ENCODE measurements at places on chromosomes 7 and 10.

GRCh38 chr10:118967160-118967559 lies 62.4 kb upstream of the NANOS1 start:
- DNase-seq: no peak

DNA sequence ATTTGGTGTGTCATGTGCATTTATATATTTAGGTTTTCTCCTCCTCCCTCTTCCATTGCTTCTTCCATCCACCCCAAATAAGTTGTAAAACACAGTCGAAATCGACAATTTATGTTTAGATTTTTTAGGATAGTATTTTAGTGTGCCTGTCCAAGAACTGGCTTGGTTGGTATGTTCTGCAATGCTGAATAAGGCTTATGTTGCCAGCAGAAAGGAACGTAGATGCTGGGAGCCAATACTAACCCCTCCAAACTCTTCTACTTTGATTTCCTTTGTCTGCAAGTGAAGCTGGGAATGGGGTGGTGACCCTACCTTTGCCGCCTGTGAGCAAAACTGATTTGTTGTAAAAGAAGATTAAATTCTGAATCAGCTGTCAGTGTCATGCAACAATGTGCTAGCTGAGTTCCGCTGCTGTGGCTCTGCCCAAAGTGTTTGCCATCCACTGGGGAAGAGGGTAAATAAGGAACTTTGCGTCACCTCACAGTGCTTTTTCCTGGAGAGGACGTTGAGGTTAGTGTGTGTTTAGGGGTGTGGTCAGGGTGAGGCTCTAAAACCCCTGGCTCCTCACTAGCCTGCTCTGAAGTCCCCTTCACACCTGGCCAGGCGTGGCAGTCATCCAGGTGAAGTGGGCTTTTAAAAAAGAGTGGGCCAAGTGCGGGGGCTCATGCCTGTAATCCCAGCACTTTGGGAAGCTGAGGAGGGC lies 44.4 kb downstream of the TACC2 start:
- DNase-seq: no peak

GRCh38 chr10:89942217-89942616 lies 240.8 kb downstream of the KIF20B start:
- DNase-seq: no peak

DNA sequence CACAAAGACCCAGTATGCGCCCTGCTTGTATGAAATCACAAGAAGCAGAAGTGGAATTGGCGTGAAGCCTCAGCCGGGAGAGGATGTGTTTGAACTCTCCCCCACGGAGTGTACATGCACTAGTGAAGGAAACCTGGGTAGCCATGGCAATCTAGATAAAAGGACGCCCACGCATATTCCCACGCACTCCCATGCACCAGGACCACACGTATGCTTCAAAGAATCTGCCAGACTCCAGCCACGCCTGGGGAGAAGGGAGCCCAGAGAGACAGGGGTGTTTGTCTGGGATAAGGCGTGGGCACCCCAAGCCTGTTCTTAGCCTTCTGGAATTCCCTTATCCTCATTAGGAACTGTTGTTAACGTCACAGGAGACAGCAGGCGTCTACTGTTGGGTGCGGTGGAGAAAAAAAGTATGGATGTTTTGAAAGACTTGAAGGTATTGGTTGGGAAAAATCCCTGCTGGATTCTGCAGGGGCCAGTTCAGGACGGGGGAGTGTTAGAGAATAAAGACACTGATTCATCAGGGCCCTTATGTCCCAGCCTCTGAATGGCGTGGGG lies 28.9 kb upstream of the ECHDC3 start:
- DNase-seq: peak; percentile 47

DNA sequence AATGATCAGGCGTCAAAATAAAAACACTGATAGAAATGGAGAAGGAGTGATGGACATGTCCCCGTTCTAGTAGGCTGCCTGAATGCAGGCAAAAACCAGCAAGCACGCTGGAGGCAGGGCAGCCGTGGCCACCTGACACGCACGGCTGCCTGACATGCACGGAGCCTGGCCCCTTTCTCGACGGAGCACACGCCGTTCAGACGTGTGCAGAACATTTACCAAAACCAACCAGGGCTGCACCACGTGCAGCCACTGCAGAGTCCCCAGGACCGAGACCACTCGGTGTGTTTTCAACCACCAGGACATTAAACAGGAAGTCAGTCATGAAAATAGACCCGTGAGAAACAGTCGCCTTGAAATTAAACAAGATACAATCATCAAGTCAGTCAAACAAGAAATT lies 61.9 kb upstream of the NKX6-2 start:
- peak; percentile 35 for DNase-seq

DNA sequence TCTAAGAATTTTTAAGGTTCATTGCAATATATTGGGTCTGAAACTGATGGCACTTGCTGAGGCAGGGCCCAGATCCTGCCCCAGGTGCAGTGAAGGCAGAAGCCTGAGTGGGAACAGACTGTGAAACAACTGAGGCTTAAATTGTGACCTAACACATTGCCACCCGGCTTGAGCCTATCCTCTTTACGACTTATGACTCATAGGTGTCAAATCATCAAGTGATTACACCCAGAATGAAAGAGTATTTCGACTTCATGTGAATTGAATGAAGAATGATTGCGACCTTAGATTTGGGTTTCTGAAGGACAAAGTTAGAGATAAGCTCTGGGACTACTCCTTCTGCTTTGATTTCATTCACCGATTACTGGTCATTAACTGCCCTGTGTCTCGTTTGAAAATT lies 200.9 kb downstream of the CREB5 start:
- DNase-seq: no peak

- no peak for DNase-seq
Measured at GRCh38 chr10:82982110-82982608, 1107.2 kb downstream of the NRG3 start.

DNA sequence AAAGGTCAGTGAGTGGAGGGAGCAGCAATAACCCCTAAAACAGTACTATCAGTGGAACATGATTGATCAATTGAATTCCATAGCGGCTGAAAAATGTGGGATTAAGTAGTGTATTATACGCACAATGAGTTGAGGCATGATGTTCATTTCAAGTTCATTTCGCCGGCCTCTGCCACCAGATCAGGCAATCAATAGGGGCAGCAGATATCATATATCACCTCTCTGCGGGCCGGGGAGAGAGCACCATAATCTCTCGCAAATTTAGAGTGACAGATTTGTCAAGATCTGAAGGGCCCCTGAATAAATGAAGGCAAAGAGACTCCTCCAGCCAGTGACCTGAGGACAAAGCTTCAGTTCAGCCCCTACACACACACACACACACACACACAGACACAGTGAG lies 58.5 kb downstream of the PAX2 start:
- DNase-seq: no peak

DNA sequence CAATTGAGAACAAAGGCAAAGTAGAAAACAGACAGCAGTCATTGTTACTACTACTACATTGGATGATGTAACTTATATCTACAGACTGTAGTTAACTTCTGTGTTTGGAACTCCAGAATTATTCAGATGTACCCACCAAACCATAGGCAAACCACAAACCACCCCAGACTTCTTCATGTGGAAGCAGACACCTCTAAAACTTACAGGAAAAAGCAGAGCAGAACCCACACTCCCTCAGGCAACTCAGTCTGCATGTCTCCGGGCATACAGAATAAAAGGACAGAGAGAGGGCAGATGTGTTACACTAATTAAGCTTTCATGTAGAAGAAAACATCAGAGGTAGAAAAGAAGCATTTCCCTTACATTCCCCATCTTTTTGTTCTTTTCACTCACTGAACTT lies 9.0 kb downstream of the LSM5 start:
- peak; percentile 29 for DNase-seq

DNA sequence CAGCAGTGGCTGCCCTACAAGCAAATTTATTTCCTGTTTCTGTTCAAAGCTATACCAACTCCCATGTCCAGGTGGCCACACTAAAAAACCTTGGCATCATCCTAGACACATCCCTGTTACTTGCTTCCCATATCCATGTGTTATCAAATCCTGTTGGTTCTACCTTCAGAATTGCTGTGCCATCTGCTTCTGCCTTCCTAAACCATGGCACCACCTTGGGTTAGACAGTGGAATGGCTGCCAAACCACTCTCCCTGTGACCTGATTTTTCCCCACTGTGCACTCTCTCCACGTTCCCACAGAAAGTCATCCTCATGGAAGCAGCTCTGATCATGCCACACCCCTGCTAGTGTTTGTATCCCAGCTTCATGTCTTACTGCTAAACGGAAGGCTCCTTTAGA lies 697.6 kb upstream of the GALNT17 start:
- no peak for DNase-seq

GRCh38 chr7:66204822-66205740 lies at the start of gene TPST1:
Gene TPST1, plus strand, starts transcription at chr7:66205334. Its CDS starts 35,092 bp downstream, at chr7:66240426.
- peak; percentile 53 for DNase-seq

DNA sequence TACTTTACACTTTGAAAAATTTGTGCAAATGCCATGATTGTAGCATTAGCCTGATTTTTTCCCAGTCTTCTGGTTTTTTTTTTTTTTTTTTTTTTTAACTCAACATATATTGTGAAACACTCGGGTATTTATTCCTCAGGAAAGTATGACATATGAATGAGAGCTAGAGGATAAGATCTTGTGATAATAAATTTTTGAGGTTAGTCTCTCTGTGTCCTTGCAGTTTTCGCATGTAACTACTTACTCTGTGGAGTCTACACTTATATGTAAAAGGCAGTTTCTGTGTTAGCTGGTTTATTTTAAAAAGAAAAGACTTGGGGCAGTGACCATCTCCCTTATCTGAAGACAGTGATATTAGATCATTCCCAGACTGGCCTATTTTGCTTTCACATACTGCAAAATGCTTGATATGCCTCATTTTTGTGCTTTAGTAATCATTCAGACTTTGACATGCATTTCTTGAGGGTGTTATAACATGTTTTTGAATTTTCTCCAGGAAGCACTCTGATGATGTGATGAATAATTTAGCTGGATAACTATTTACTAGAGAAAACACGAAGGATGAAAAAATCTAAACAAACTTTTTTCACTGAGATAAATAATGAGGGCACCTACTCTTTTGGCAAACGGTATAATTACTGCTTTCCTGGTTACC lies 371.0 kb downstream of the NRG3 start:
- no peak for DNase-seq

DNA sequence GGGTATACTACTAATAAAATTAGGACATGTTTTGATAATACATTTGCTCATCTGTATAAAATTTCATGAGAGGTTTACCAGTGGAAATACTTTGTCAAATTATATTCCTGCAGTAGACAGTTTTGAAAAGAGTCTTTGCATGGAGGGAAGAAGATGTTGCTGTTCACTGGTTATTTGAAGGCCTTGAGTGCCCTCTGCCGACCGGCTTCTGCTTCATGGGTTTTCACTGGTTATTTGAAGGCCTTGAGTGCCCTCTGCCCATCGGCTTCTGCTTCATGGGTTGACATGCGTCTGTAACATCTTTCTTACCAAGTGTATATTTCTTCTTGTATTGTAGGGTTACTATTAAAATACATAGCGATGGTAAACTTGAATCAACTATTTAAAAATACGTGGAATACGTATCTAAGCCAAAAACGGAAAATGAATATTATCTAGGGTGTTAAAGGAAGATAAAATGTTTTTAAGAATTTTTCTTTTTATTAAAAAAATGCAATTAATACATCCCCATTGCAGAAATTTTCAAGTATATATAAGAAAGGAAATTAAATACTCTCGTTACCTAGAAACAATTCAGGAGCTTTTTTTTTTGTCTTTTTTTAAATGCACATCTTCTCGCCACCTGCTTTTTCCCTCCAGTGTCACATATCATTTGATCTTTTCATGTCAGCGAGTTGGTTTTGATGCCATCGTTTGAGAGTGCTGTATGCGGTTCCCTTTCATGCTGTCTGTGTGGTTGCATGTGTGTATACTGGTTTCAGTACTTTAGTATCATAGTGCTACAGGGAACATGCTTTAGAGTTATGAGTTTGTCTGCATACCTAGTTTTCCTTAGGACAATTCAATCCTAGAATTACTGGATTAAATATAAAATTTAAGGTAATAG lies 73.4 kb downstream of the SHH start:
- peak; percentile 75 for DNase-seq

DNA sequence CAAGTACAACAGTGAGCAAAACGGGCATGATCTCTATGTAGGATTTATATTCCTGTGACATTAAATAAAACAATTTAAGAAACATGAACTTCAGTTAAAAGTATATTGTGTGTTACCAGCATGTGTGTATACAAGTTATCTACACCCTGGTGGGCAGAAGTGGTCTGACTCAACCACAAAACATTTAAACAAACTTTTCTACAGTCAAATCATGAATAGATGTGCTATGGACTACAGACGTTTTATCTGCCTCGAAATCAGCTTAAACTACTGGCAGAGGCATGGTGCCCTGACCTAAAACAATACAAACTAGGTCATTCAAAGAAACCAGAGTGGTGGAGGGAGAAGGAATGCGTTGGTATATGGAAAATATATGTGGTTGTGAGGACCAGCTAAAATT lies 3.6 kb downstream of the ARL3 start:
- DNase-seq: peak; percentile 31

GRCh38 chr10:60898321-60898720 lies 45.7 kb downstream of the RHOBTB1 start:
- no peak for DNase-seq

- DNase-seq: no peak
Measured at GRCh38 chr10:77318739-77319138, 318.9 kb downstream of the KCNMA1 start.

GRCh38 chr10:45399113-45399512 lies 25.1 kb downstream of the ALOX5 start:
- DNase-seq: peak; percentile 52

DNA sequence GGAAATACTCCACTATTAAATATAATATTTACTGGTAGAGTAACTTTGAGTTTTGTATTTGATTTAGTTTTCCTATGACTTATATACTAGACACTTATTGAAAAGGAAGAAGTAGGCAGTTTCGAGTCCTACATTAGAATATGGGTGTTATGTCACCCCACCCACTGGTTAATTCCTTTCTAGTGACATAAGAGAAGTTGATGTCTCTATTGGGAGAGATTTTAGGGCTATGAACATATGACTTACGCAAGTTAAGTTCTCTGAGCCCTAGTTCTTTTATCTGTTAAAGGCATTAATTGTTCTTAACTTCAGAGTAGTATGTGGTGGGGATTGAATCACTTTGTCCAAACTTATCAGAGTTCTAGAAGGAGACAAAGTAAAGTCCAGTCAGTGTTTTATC lies 30.5 kb downstream of the CPED1 start:
- no peak for DNase-seq

GRCh38 chr10:83965473-83965872 lies 173.8 kb upstream of the GHITM start:
- DNase-seq: no peak

- no peak for DNase-seq
Measured at GRCh38 chr7:104679085-104679484, 334.9 kb upstream of the KMT2E start.

- no peak for DNase-seq
Measured at GRCh38 chr7:117146059-117146458, 176.8 kb downstream of the WNT2 start.

All from Kasumi-1 (cell line).